ENCODE measurements at places on chromosomes 3 and 15.

- DNase-seq, result no peak
Measured at GRCh38 chr3:70805061-70805889, 492.8 kb upstream of the MDFIC2 start.

DNA sequence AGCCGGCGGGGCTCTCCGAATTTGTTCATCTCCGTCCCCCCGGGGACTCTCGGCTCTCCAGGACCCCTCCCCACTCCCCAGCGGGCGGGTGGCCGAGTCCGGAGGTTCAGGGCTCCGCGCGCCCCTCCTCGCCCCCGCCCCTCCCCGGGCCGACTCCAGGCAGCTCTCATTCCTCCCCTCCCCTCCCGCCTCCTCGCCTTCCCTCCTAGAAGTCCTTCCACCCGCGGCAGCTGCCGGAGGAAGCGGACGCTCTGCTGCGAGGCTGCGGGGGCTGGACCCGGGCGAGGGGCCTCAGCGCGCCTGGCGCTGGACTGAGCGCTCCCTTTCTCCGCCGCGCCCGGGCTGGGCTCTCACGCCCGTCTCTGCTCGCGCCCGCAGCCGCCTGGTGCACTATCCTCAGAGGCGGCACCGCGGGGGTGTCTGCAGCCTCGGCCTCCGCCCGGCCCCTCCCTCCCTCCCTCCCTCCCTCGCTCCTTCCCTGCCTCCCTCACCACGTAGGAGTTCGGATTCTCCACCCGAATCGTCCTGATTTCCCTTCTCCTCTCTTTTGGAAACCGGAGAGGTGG lies at the start of gene ROBO2:
TSS of gene ROBO2 (plus strand) at position 494 of the 566 bp plus-strand sequence. CDS start 687 bp downstream, outside the sequence.
- no peak for DNase-seq

- no peak for DNase-seq
Measured at GRCh38 chr15:59550530-59550929, 61.1 kb upstream of the GCNT3 start.

GRCh38 chr3:23880703-23881339 lies 36.0 kb downstream of the NKIRAS1 start:
- no peak for DNase-seq

- no peak for DNase-seq
Measured at GRCh38 chr3:28232659-28233058, 8.8 kb upstream of the CMC1 start.

DNA sequence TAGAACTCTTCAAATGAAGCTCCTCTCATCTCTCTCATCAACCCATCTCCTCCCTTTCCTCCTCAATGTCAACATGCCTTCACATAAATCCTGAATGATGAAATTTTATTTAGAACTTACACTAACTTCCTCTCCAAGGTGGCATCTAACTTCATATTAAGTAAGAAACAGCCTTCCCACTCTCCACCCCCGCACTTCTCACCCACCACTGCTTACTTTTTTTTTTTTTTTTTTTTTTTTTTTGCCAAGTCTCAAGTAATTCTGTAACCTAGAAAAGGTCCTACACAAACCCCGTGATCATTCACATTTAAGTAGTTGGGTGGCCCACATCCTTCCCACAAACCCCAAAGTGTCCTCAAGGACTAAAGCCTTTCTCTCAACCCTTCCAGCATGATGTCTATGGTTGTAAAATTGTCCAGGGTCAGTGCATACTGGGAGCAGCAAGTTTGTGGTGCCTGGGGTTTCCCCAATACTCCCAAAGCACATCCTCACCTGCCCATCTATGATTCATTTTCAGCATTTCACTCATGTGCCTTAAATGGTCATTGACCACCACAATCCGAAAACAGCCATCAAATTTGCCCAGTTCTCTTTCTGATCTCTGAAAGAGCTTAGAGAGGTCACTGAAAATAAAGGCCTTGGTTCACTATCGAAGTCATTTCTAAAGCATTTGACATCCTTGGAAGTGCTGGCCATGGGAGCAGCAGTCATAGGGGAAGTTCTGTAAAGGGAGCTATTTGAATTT lies 47.2 kb downstream of the CD86 start:
- DNase-seq, result no peak

DNA sequence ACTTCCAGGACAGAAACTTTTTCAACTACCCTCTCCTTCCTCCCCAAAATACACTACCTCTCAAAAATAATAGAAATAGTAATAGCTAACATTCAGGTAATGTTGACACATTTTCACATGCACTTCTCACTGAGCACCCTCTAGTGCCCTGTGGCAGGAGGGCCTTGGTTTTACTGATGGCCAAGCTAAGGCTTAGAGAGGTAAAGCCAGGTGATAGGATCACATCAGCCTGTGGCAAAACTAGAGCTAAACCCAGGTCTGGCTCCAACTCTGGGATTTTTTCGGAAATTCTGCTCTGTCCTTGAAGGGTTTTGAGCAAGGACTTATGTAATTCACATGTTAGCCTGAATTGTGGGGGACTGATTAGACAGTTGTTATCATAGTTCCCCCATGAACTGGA lies 922 bp upstream of the TAMM41 start:
- no peak for DNase-seq

DNA sequence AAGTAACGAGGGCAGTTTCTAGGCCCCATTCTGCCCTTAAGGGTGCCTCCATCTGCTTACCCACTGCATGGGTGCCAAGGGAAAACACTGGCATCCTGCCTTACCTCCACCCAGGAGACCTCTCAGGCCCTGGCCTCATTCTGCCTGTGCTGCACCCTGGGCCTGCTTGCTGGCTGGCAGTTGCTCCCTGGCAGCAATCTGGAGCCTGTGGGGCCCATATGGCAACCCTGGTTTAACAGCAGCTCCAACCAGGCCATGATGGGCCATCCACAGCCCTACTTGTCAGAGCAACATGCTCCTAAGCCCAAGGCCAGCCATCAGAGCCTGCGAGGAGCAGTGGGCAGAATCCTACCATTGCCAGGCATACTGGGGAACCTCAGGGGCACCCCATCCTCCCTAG lies 3.7 kb downstream of the C3orf18 start:
- DNase-seq, result no peak

- no peak for DNase-seq
Measured at GRCh38 chr3:13497386-13497785, 17.3 kb downstream of the HDAC11 start.

- DNase-seq, result no peak
Measured at GRCh38 chr3:144583871-144584270, 612.2 kb downstream of the DIPK2A start.

DNA sequence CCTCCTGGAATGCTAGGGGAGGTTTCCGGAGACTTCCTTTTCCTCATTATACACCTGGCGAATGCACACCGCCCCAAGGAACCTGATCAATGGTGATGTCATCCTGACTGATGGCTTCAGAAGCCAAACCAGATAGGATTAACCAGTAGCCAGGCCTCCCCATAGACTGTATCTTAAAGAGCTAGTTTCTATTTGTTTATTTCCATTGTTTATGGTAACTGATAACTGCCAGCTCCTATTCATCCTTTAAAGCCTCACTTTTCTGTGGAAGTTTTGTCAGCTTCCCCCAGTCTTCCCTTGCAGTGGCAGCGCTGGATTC lies at the start of gene MKRN2OS:
TSS of gene MKRN2OS (minus strand) at position 27 of the 319 bp plus-strand sequence. CDS start 35 bp downstream, outside the sequence.
- no peak for DNase-seq

GRCh38 chr3:138673641-138674530 lies 65.3 kb downstream of the FAIM start:
- DNase-seq, result no peak

DNA sequence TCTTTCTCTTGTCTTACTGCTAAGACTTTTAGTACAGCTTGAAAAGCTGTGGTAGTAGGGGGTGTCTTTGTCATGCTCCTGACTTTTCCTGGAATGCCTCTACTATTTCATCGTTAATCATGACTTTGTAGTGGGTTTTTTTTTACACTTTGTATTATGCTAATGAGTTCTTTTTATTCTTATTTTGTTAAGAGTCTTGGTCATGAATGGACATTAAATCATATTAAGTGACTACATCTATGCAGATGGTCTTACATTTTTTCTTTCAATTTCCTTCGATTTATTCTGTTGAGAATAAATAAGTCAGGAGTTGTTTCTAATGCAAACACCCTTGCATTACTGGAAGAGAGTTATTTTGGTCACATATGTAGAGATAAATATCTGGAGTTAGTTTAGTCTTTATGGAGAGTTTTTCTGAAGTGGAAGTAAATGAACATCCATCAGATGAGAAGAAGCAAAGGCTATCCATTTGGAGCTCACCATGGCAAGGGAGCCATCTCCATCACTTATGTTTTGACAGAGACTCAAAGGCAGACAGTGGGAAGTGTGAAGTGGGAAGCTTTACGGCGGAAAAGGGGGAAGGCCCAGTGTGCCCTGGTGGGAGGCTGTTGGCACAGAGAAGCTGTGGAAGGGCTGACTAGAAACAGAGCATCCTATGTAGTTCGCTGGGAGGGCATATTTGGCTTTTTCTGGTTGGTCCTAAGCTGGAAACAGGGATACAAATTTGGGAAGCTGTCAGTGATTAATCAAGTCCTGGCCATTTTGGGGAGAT lies 73.1 kb upstream of the PRR23E start:
- no peak for DNase-seq

GRCh38 chr15:89017370-89018066 lies 70.7 kb upstream of the ABHD2 start:
- peak; percentile 68 for DNase-seq

DNA sequence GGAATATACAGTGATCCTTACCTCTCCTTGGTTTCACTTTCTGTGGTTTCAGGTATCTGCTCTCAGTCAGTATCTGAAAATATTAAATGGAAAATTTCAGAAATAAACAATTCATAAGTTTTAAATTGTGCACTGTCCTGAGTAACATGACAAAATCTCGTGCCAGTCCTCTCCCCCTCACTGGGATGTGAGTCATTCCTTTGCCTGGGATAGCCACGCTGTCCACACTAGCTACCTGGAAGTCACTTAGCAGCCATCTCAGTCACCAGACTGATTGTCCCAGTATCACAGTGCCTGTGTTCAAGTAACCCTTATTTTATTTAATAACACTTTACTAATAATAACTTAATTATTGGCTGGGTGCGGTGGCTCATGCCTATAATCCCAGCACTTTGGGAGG lies 15.3 kb upstream of the KLHL25 start:
- no peak for DNase-seq

- peak; percentile 18 for DNase-seq
Measured at GRCh38 chr15:83380682-83381081, 66.5 kb upstream of the SH3GL3 start.

GRCh38 chr15:51046799-51047449 lies 47.8 kb downstream of the TNFAIP8L3 start:
- no peak for DNase-seq

DNA sequence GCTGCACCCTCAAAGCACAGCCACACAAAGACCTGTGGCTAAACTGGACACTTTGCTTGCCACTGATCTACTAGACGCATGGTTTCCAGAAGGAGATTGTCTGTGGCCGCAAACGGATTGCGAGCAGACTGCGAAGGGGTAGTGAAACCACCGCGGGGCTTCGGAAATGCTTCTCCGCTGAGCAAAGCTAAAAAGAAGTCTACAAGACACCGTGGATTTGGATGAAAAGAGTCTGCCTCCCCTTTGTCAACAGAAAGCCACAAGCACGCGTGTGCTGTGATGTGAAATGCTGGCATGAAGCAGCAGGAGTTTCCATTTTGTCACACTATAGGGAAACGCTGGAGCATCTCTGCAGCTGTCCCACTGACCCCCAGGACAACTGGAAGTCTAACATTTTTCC lies 63.0 kb downstream of the TMEM44 start:
- DNase-seq, result no peak

DNA sequence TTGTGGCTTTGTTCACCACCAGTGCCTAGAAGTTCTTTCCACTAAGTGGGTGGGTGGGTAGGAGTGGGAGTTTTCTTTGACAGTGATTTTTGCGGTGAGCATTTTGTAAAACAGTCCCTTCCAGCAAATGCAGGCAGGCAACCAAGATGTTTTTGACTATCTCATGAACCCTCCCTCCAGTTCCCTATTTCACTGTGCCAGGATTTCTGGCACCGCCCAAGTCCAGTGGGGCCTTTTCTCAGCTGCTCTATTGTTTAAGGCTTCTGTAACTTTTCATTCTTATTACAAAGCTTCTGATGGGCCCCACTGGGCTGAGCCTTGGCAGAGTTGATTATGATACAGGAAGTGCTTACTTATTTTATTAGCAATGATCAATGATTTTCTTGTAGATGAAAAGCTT lies 236.0 kb downstream of the EDEM1 start:
- no peak for DNase-seq

GRCh38 chr3:116186049-116186448 lies 259.2 kb downstream of the LSAMP start:
- no peak for DNase-seq

DNA sequence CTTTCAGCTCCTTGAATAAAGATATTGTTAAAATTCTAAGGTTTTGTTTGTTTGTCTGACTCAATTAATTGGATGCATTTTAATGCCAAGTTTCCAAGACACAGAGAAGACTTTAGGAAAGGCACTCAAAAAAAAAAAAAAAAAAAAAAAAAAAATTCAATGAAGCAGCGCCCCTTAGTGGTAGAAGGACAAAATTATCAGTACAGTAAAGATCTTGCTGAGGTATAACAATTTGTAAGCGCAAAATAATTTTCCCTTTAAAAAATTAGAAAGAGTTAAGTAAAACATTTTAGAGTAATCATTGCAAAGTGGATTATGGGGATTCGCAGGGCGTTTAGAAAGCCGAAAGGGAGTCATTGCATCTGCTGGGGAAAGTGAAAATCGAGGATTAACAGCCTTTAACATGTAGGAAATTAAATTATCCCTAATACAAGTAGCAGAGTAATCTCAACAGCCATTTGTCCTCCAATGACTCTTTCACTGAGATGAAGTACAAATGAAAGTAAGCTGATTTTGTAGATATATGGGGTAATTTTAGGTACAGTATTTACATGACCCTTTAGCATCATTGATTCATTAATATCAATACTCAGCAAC lies 5.8 kb upstream of the DIS3L start:
- DNase-seq, result no peak

- DNase-seq, result no peak
Measured at GRCh38 chr3:81295906-81296577, 465.4 kb downstream of the GBE1 start.

DNA sequence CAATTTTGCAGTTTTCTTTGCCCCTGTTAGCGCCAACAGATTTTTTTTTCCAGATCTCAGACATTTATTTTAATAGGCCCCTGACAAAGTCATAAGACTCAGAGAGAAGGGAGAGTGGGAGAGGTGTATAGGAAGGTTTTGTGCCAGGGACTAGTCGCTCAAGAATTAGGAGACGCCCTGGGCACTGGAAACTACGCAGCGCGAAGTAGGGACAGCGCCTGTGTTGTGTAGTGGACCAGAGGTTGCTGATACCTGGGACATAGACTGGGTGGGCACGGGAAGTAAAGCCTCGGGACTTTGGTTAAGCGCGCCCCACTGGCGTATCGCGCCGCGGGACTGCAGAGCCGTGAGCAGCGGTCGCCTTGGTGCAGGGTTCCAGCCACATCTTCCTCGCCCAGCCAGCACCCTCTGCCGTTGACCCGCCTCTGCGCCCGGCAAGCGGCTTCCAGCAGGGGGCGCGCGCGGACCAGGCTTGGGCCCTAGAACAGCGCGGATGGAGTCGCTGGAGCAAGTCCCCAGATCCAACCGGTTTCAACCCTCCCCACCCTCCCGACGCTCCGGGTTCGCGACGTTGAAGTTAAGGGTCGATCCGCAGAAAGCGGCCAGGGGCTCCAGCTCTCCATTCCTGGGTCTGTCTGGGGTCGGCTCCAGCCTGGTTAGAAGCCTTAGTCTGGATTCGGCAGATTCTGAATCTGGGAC lies 3.0 kb upstream of the ISLR2 start:
- peak; percentile 66 for DNase-seq

- no peak for DNase-seq
Measured at GRCh38 chr3:120563356-120564022, 32.6 kb upstream of the NDUFB4 start.

All from stimulated activated CD4-positive, alpha-beta T cell treated with anti-CD3 and anti-CD28 coated beads, Interleukin-15, amount 100 ng/mL, for 48 hours (primary cell).